T-helper 17 cell (primary cell): ENCODE measurements at places on chromosomes 4 and X. TPM values are rescaled to one million over a fixed set of nuclear protein-coding genes. Genes with fewer than 3 reads are reported as not detected.

GRCh38 chrX:154488336-154489075 lies 1.9 kb downstream of the SLC10A3 start:
- no peak for DNase-seq

DNA sequence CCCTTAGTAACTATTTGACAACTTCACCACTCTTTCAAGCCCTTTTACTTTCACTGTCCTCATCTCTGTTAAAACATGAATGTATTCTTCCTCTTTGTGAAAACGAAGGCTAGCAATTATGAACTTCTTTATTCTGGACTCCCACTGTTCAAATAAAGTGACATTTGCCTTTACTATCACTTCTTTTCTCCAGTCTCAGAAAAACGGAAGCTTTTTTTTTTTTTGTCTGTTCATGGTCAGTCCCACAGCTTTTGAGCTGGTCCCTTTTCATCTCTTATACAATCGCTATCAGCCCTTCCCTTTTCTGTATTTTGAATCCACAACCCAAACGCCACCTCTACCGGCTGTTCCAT lies 327.7 kb downstream of the DKK2 start:
- DNase-seq = no peak

GRCh38 chrX:66021765-66022631 lies 17.9 kb downstream of the VSIG4 start:
- no peak for DNase-seq

DNA sequence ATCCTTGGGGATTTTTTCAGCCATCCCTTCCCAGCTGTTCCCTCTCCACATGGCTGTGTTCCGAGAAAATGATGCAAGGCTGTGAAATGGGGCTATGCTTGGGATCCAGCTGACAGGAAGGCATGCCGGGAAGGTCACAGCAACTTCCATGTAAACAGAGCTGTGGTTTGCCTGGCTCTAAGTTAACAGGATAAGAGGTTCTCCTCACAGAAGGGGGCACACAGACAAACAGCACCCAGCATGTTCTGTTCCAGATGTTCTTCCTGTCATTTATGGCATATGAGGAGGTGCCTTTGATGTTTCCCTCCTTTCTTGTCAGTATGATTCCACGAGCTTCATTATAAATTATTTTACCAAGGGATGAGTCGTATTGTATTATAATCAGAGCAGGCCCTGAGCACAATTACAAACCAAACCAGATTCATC lies 220.7 kb downstream of the ANTXR2 start:
- DNase-seq = no peak

GRCh38 chrX:129818123-129818522 lies 25.6 kb downstream of the ZDHHC9 start:
- no peak for DNase-seq

DNA sequence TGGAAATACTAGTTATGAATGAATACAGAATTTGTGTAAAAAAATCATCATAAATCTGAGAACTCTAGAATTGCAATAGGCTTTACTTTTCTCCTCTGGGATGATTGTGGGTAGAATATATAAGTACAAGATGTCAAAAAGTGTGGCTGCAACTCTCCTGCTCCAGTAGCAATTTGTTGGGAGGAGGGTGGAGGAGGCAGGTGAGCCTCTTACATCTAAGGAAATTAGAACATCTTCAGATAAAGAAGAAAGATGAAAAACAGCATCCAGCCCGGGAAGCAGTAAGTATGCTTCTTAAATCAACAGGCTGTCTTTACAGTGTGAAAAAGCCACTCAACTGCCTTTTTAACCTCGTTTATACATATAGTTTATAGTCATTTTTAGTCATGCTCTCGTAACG lies 83.7 kb downstream of the ATP8A1 start:
- DNase-seq = no peak

DNA sequence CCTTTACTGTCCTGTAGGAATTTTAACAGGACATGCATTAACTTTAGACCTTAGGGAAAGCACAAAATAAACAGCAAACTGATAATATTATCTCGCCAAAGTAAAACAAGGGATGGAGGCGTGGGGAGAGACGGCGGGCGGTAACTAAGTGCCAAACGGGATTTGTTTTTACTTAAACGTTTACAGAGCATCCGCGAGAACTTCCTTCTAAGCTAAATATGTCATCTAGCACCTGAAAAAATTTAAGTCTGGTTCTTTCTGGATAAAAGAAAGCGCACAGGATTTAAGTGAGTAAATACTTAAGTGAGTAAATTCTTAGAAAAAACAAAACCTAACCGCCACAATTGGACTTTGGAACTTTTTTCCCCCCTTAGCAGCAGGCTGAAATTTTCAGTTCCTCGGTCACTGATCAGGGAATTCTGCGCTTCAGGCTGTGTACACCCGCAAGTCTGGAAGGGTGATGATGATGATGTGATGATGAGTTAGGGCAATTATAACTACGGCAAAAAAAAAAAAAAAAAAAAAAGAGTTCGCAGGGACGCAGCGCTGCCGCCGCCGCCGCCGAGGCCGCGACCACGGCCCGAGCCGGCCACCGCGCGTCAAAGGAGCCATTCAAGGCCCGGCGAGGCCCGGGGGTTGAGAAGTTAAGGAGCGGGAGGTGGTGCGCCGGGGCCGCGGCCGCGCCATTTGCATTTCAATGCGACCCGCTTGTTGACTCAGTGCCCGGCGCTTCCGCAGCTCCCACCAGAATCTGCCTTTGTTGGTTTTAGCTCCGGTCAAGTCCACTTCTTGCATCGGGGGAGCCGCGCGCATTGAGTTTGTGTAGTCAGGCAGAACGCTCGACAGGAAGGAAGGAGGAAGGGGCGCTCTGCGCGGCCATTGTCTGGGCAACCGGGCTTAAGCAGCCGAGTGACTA lies 108.8 kb downstream of the SPRY1 start:
- no peak for DNase-seq

DNA sequence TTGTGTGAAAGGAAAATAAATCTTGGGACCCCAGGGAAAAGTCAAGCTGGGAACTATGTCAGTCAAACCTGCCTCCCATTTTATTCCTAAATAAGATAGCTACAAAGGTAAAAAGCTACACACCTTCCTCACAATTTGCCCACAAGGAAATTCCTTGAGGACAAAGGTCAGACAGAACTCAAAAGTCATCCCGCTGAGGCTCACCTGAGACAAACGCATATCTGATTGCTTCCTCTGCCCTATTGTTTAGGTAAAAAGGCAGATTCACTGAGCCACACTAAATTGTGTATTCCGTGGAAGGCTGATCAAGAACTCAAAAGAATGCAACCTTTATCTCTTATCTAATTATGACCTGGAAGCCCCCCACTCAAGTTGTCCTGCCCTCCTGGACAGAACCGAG lies 58.7 kb upstream of the MAML3 start:
- no peak for DNase-seq

DNA sequence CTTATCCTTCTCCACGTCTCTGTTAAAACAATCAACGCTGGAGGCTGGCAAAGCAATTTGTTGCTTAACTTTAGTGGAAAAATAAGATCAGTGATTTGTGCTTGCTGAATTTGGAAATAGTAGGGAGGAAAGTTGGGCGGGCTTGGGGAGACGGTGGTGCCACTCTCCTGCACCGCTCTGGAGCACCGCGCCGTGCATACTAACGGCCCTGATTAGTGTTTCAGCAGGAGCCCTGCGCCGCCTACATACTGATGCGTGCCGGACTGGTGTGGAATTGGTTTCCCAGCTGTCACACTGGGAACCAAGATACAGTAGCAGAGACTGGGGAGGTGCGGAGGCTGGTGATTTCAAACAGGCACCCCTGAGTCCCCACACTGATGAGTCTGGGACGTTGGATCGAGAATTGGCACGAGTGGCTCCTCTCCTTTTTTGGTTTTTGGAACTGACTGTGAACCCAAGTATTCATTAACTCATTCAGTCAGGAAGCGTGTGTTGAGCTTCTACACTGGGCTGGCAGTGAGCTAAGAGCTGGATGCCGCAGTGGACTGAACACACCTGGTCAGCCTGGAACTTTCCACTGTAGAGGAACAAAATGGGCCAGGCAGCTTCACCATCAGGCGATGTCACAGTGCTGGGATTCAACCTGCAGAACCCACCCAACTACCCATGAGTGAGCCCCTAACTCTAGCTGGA lies 29.0 kb upstream of the PSAPL1 start:
- no peak for DNase-seq

- DNase-seq = no peak
Observed at GRCh38 chr4:84159762-84160161, 339.3 kb downstream of the NKX6-1 start.

DNA sequence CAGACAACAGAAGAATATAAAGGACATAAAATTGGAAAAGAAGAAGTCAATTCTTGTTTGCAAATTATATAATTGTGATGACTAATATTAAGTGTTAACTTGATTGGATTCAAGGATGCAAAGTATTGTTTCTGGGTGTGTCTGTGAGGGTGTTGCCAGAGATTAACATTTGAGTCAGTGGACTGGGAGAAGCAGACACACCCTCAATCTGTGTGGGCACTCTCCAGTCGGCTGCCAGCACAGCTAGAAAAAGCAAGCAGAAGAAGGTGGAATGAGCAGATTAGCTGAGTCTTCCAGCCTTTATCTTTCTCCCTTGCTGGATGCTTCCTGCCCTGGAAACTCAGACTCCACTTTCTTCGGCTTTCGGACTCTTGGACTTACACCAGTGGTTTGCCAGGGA lies 51.7 kb downstream of the UBE2NL start:
- no peak for DNase-seq

DNA sequence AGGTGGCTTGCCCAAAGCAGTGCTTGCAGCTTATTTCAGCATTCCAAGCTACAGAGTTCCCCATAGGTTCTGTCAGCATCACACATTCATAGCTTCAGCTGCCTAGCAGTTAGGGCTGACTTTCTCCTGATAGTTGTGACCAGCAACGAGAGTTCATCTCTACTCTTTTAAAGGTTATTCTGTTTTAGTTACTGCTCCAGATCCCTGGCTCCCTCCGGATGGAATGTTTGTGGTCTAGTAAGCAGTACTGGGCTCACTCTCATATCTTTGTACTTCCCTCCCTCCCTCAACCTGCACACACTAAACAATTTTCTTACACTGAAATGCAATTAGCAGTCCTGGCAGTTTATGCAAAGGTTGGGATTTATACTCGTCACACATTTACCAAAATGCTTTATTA lies 43.9 kb downstream of the PTTG2 start:
- no peak for DNase-seq

- DNase-seq = peak; percentile 24
Observed at GRCh38 chr4:15755321-15756155, 22.6 kb upstream of the CD38 start.

GRCh38 chrX:150572206-150572605 lies 3.8 kb downstream of the MTM1 start:
- DNase-seq = no peak

GRCh38 chr4:8724436-8725070 lies 132.0 kb downstream of the CPZ start:
- no peak for DNase-seq

DNA sequence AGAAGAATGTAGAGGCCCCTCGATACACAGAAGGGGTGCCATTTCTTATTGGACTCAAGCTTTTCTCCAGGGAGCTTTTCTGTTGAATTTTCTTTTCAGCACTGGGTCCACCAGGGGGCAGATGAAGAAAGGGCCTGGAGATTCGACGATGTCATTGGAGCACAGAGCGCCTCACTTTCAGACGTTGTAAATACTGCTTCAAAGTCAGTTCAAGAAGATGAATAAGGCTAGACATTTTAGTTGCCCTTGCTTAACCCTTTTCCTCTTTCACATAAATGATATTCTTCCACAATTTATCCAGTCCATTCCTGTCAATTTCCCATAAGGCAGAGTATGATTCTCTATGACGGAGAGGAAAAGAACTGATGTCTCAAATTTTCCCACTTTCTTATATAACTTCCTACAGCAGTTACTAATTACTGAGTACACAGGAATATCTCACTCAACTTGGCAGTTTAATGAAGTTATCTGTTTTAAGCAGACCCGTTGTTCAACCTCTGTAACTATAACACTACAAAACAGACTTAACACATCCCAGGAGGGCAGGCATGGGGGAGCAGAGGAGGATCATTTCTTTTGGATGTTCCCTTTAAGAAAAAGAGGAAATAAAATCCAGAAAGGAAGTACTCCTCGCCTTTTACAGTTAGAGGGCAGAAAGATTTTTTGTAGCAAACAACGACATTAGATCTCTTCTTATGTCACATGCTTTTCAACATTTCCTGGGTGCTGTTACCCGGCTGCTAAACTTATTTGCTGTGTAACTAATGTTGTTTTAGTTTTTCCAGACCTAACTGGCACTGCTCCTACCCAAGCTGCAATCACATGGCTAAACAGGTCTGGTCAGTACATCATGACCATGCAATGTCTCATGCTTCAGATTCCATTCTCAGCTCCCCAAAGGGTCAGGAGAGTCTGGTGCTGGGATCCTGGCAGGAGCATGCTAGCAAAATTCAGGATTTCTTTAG lies 12.2 kb upstream of the CENPU start:
- DNase-seq = no peak

- DNase-seq = no peak
Observed at GRCh38 chr4:147332091-147332490, 148.8 kb upstream of the EDNRA start.

GRCh38 chr4:118850488-118851173 lies 14.7 kb upstream of the SEC24D start:
- DNase-seq = peak; percentile 14

GRCh38 chrX:12374286-12374685 lies 236.0 kb downstream of the FRMPD4 start:
- DNase-seq = no peak

DNA sequence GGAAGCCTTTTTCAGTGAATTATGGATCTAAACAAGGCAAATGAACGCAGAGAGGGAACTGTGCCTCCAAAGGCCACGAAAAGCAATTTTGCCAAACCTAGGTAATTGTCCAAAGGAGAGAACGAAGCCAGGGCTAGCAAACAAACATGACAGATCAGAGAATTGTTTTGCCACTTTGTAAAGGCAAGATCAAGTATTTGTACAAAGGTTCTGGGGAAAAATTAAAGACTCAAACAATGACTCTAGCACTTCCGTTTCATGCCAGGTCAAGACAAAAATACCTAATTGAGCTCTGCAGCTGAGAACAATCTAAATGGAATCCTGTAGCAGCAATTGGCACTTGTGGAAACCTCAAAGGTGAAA lies 8.5 kb downstream of the RBM47 start:
- no peak for DNase-seq

- DNase-seq = no peak
Observed at GRCh38 chr4:38123555-38123954, 163.4 kb downstream of the PTTG2 start.

Gene TRAPPC11
- total RNA-seq = 24.7 TPM

Gene UGT2B11
- not detected for total RNA-seq

Gene SCARB2
- 27.5 TPM for total RNA-seq

Gene RADX
- 13.2 TPM for total RNA-seq

Gene GPR34
- 0.17 TPM for total RNA-seq

Gene RRH
- not detected for total RNA-seq

Gene NRK
- total RNA-seq = not detected

Gene CCDC110
- 0.10 TPM for total RNA-seq

Gene FAT4
- total RNA-seq = 0.18 TPM

Gene UCP1
- not detected for total RNA-seq
